Ecto neural progenitor cell (in vitro differentiated cells): ENCODE measurements at places on chromosomes 6 and 20.

GRCh38 chr20:63531686-63532448 is 5.3 kb downstream of the PTK6 start:
- DNase-seq = no peak

DNA sequence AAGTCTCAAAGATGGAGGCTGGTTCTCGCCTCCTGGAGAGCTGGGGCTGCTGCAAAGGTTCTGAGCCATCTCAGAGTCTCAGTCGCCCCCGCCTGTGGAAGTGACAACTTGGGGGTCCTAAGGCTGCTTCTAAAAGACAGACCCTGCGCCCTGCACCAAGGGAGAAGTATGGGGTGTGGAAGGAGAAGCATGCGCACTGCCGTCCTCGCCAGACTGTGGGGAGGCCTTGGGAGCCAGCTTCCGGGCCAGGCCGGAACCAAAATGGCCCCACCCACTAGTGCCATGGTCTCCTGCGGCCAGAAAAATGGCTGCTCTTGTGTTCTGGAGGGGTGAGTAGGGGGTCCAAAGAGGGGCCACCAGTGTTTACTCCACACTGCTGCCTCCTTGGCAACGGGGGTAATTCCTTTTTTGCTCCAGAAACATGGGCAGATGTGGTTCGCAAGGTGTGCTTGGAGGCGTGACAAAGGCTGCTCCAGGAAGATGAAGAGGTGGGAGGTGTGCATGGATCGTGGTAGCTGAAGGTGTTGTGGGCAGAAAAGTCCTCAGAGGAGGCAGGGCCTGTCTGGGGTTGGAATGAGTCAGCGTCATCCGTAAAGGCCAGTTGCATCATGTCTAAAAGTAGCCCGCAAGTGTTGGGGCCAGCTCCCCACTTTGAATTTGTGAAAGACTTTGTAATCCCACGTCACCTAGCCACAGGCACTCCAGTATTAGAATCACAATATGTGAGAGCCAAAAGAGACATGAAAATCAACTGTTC is 329.8 kb upstream of the SOX4 start:
- no peak for DNase-seq

DNA sequence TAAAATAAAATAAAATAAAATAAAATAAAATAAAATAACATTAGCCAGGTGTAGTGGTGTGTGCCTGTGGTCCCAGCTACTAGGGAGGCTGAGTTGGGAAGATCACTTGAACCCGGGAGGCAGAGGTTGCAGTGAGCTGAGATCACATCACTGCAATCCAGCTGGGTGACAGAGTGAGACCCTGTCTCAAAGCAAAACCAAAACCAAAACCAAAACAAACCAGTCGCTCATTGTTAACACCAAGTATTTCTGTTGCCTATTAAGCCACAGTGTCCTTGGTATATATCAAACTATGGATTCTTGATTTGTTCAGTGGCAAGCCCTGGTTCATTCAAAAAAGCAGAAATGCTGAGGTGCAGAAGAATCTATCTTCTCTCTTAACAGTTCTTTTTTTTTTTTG is 65.7 kb downstream of the PYGB start:
- no peak for DNase-seq

- DNase-seq = no peak
These were observed 39.2 kb upstream of the LTV1 start for GRCh38 chr6:143803769-143804568.

- DNase-seq = no peak
These were observed 146.9 kb upstream of the VGLL2 start for GRCh38 chr6:117118490-117118889.

- no peak for DNase-seq
These were observed 7.8 kb downstream of the NAA20 start for GRCh38 chr20:20024942-20025341.

- DNase-seq = no peak
These were observed 98.8 kb upstream of the NRN1 start for GRCh38 chr6:6105472-6106036.

DNA sequence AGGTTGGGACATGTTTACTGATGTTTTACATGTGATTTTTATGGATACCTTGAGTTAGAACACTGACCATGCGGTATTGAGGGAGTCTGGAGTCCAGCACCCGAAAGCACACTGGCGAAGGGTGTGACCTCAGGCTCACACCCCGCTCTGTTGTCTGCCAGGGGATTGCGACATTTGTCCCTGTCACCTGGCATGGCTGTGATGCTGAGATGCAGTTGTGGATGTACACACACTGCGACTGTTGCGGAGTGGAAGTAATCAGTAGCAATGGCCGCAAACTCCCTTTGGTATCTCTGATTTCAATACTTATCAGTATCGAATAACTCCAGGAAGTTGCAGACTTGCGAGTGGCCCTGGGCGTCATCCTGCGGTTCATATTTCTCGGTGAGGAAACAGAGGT is 43.2 kb downstream of the CDH4 start:
- no peak for DNase-seq

GRCh38 chr6:4870821-4871494 is 94.8 kb downstream of the CDYL start:
- no peak for DNase-seq

GRCh38 chr20:7790189-7790588 is 150.1 kb downstream of the HAO1 start:
- no peak for DNase-seq

- DNase-seq = no peak
These were observed 11.0 kb upstream of the BLOC1S5 start for GRCh38 chr6:8075185-8075584.
